Activated CD8-positive, alpha-beta memory T cell treated with anti-CD3 and anti-CD28 coated beads for 1 hour (primary cell): ENCODE measurements at places on chromosomes 7 and 10.

DNA sequence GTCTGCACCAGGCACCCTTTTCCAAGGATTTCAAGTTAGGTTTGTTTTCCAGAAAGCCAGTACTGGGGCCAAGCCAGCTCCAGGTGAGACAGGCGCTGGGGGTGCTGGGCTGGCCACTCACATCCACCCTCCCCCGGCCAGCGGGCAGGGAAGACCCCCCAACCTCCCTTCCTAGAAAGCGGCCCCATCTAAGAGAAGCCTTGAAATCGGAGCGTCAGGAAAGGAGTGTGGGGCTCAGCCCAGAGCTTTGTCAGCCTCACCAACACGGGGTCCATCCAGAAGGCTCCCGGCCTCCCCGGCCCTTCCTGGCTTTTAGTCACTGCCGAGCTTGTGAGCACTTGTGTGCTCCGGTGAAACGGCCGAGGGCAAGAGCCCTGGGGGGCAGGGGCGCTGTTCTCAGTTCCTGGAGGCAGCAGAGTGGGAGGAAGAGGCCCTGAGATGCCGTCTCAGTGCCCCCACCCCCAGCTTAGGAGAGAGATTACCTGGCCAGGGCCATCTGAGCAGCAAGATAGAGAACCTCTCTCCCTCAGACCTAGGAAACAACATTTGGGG is 39.6 kb downstream of the PDGFA start:
- DNase-seq, result no peak

DNA sequence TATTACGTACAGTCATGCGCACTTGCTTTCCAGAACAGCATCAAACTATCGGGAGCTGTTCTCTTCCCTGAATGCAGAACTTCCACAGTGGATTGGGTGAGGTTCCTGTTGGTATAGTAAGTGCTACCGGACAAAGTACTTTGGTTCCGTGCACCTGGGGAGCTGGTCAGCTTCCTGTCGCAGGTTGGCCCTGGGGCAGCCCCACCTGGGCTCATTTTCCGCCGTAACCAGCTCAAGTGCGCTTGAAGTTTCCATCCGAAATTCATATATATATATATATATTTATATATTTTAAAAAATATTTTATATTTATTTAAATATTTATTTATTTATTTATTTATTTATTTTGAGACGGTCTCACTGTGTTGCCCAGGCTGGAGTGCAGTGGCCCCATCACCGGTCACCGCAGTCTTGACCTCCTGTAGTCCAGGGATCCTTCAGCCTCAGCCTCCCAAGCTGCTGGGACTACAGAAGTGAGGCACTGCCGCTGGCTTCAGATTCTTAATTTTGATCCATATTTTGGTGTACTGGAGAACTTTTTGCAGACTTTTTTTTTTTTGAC is 6.5 kb downstream of the SCART1 start:
- DNase-seq, result no peak

DNA sequence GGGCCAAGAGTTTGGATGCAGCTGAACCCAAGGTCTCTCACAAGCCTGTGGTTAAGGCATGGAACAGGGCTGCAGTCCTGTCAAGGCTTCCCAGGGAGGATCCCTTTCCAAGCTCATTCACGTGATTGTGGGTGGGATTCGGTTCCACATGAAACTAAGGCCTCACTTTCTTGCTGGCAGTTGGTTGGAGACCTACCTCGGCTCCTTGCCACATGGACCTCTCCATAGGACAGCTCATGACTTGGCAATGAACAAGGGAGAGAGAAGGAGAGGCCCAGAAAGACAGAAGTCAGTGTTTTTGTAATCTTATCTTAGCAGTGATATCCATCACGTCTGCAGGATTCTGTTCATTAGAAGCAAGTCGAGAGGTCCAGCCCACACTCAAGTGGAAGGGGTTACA is 583.8 kb downstream of the LRMDA start:
- no peak for DNase-seq

GRCh38 chr7:44154703-44155102 is 13.6 kb upstream of the MYL7 start:
- no peak for DNase-seq

GRCh38 chr7:11195502-11195901 is 221.8 kb downstream of the PHF14 start:
- no peak for DNase-seq

GRCh38 chr10:14616955-14617730 is 157.6 kb downstream of the FAM107B start:
- no peak for DNase-seq

DNA sequence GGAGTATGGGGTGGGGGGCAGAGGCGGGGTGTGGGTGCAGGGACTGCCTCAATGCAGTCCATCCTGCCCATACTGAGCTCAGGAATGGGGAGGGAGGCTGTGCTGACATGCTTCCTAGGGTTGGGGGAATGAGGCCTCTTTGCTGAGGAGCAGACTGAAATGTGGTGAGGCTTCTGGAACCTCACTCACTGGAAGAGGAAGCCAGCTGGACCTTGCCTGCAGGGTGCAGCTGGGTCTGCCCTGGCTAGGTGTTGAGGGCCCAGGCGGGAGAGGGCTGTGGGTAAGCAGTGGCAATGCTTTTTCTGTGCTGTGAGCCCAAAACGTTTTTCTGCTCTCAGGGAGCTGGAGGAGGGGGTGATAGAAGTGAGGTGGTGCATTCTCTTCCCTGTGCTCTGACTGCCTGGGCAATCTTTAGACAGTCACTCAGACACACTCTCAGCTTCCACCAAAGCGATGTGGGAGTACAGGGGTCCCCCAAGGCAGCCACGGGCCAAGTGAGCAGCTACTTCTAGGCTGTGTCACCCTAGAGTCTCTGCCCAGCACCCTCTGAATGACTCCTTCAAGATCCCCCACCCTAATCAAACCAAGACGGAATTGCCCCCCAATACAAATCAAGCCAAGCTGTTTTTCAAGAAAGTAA is 41.1 kb upstream of the BMPR1A start:
- no peak for DNase-seq

- no peak for DNase-seq
These were observed 260.8 kb upstream of the MBL2 start for GRCh38 chr10:53033396-53033795.

DNA sequence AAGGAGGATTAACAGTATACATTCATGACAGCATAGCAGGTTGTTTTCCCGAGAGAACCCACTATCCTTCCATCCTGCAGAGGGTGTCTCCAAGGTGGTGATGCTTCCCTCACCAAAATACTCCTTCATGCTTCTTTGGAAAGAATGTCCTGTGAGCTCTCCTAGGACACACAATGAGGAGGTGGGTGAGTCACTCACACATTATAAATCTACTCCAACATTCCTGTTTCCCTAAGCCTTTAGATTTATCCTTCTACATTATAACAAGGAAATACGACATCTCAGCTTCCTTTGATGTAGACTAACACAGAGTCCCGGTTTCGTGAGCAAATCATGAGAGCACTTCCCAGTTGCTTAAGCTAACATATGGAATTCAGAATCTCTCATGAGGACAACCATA is 689.7 kb upstream of the CELF2 start:
- DNase-seq, result no peak

GRCh38 chr7:121302214-121302745 is 26.5 kb upstream of the WNT16 start:
- DNase-seq, result no peak

- no peak for DNase-seq
These were observed 25.7 kb upstream of the CDK14 start for GRCh38 chr7:90570373-90570959.

- DNase-seq, result no peak
These were observed 93.1 kb upstream of the DKK1 start for GRCh38 chr10:52220947-52221346.

- no peak for DNase-seq
These were observed 23.8 kb upstream of the PIK3AP1 start for GRCh38 chr10:96743988-96744585.
